Left hindlimb (tissue), 1 donor: ENCODE measurements at places on chromosomes 16 and 17.

DNA sequence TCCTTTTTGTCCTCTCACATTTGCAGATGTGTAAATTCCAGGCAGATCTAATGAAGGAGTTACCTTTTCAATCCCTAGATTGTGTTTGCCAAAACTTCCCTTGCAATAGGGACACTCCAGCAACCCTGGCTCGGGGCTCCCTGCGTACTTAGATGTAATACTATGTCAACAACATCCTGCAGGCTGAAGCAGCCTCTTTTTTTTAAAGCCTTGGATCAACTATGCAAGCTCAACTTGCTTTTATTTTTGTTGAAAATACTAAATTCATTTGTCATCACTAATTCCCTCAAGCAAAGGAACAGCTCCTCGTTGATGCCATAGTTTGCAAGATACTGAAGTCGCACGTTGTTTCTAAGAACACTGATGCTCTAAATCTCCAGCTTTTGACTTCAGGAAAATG lies 59.1 kb downstream of the GRIN2A start:
- no peak for DNase-seq

- DNase-seq: no peak
Measured at GRCh38 chr17:71830866-71831265, 290.0 kb upstream of the SOX9 start.

DNA sequence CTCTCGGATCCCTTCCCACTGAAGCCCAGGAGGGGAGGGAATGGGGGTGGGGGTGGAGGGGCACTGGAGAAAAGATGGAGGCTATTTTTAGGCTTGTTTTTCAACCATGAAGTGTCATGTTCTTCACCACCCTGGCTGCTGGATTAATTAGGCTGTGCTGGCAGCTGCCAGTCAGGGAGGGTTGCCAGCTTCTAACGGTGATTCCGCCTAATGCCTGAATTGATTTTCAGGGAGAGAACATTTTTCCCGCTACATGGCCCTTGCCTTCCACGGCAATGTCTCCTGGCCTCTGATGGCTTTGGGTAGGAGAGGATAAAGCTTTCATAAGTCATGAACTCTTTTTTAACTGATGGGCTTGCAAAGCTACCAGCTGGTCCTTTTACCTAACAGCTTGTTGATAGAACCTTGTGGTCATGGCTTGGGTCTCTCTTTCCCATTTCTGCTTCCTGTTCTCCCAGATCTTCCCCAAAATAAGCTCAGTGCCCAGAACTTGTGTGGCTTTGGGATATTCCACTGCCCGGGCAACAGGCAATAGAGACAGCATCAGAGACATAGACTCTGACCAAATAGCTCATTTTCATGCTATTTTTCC lies 167.4 kb downstream of the PITPNC1 start:
- DNase-seq: no peak

DNA sequence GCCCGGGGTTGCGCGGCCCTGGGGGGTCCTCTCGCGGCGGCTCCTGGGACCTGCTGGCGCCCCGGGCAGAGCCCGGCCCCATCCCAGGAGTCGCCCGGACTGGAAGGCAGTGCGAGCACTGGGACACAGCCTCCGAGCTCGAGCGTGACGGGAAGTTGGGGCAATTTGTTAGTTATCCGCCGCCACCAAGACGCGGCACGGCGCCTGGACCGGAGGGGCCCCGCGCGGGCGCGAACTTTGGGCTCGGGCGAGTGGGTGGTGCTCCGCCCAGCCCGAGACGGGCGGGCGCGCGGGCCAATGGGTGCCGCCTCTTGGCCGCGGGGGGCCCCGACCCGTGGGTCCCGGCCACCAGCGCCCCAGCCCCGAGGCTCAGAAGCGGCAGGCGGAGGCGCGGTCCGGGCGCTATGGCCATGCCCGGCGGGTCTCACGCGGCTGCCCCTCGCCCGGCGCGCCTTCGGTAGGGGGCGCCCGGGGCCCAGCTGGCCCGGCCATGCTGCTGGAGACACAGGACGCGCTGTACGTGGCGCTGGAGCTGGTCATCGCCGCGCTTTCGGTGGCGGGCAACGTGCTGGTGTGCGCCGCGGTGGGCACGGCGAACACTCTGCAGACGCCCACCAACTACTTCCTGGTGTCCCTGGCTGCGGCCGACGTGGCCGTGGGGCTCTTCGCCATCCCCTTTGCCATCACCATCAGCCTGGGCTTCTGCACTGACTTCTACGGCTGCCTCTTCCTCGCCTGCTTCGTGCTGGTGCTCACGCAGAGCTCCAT lies at the start of gene ADORA2B:
Gene ADORA2B, plus strand, starts transcription at position 372 of the 768 bp plus-strand sequence. Its CDS starts 119 bp downstream, at position 491.
- DNase-seq: peak; percentile 80

DNA sequence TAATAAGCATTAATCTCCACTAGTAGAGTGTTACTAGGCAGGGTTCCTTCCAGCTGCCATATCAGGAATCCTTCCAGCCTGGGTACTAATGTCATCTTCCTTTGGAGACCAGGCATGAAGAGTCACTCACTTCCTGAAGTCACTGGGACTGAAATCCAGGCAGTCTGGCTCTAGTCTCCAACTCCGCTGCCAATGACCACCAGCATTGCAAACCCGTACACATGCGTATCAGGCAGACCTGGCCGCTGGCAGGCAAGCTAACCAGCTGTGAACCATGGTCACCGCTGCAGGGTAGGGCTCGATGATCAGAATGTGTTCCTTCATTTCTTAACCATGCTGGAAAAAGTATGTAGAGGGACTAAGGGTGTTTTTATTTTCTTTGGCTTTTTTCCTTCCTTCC lies 255.5 kb downstream of the CDH13 start:
- DNase-seq: no peak

- no peak for DNase-seq
Measured at GRCh38 chr16:27195941-27196595, 7.3 kb upstream of the KDM8 start.

DNA sequence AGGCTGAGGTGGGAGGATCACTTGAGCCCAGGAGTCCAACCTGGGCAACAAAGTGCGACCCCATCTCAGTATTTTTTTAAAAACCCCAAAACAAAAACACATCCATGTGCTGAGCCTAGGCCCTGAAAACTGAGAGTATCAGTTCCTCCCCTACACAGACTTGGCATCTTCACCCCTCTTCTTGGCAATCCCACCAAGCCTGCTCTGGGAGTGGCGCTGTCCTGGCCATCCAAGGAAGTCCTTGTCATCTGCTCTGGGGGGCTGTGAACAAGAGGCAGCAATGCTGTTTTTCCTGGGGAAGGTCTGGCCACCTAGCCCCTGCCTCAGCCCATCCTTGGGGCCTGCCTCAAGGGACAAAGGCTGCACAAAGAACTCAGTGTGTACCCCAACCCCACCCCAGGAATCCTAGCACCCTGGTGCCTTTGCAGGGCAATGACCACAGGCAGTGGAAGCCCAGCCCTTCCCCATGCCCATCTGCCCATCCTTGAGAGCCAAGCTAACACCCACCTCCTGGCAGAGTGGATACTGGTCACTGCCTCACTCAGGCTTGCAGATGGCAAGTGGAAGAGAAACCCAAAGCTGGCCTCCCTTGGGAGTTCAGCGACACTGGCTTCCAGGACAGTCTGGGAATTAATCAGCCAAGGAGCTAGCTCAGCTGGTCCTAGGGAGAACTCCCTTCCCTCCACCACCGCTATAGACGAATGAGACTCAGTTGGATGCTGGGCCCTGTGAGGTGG lies 14.8 kb upstream of the GFOD2 start:
- no peak for DNase-seq

GRCh38 chr16:49578018-49578417 lies 204.4 kb downstream of the C16orf78 start:
- DNase-seq: no peak

DNA sequence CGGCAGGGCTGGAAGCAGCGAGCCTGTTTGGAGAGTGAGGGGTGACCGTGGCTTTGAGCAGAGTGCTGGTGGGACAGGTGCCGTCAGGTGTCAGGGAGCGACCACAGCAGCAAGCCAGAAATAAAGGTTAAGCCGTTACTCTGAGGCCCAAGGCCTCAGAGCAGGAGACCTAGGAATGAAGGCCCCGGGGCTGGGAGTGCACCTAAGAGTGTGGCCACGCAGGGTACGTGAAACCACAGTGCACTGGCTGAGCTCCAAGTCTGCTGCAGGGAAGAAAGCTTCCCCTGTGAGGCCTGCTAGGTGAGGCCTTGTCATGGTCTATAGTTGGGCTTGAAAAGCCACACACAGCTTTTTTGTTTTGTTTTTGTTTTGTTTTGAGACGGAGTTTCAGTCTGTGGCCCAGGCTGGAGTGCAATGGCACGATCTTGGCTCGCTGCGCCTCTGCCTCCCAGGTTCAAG lies 8.7 kb downstream of the CLUAP1 start:
- DNase-seq: no peak

DNA sequence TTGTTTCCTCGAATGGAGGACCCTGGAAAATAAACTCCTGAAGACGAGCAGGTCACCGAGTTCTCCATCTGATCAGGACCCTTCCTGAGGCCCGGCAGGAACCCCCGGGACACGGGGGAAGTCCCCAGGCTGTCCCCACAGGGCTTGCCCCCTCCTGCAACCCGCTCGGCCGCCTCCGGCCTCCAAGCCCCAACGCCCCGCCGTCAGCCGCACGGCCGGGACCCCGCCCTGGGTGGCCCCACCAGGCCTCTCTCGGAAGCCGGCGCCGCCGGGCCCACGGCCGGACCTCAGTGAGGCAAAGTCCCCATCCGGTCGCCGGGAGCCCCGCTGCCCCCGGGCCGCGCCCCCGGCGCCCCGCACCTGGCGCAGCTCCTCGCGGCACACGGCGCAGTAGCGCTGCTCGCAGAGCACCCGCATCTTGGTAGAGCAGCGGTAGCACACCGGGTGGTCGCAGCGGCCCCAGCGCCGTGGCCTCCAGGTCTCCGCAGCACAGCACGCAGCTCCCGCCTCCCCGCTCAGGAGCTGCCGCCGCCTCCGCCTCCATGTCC lies 383 bp downstream of the ZNF598 start:
- no peak for DNase-seq

- no peak for DNase-seq
Measured at GRCh38 chr17:13321951-13322701, 279.6 kb downstream of the HS3ST3A1 start.
